ENCODE measurements at places on chromosomes 2 and 18. TPM values are rescaled to one million over a fixed set of nuclear protein-coding genes. Genes with fewer than 3 reads are reported as not detected.

DNA sequence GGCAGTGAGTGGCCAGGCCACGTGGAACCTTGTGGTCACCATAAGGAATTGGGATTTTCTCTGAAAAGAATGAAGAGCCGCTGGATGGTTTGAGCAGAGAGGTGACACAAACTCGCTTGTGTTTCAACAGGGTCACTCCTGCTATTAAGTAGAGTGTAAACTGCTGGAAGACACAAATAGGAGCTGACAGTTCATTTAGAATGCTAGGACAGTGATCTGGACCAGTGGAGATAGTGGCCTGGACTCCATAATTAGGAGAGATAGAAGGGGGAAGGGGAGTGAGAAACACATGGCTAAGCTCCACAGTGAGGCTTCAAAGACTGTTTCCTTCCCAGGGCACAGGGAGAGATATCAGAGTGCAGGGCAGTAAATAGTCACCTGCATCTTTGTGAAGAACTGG is 381.1 kb upstream of the ST6GAL2 start:
- no peak for DNase-seq
- no peak overlapping the region for H3K4me3 ChIP-seq
- no peaks in the 10 kb centered on the region for H3K36me3 ChIP-seq
- H3K27ac ChIP-seq: no peak overlapping the region
- no peaks in the 10 kb centered on the region for H3K27me3 ChIP-seq

DNA sequence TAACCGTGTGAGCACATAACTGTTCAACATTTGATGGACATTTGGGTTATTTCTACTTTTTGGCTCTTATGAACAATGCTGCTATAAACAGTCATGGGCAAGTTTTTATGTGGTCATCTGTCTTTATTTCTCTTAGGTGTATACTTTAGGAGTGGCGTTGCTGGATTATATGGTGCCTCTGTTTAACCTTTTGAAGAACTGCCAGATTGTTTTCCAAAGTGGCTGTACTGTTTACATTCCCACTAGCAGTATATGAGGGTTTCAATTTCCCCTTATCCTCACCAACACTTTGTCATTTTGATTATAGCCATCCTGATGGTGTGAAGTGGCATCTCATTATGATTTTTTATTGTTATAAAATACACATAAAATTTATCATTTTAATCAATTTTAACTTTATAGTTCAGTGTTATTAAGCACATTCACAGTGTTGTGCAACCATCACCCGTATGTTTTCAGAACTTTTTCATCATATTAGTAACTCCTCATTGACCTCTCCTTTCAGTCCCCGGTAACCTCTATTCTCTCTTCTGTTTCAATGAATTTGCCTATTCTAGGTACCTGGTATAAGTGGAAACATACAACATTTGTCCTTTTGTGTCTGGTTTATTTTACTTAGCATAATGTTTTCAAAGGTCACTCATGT is 55.4 kb downstream of the EML4 start:
- no peaks in the 10 kb centered on the region for H3K4me1 ChIP-seq
- no peak overlapping the region for H3K4me3 ChIP-seq
- no peaks in the 10 kb centered on the region for H3K36me3 ChIP-seq

GRCh38 chr18:78769502-78770105 is 210.0 kb upstream of the SALL3 start:
- no peak overlapping the region for H3K4me3 ChIP-seq
- no peaks in the 10 kb centered on the region for H3K27me3 ChIP-seq
- H3K27ac ChIP-seq: no peak overlapping the region
- H3K36me3 ChIP-seq: no peaks in the 10 kb centered on the region
- DNase-seq: no peak

GRCh38 chr2:138763971-138764370 is 16.2 kb downstream of the NXPH2 start:
- peaks cover 36% of the 10 kb centered on the region for H3K4me1 ChIP-seq
- H3K36me3 ChIP-seq: no peaks in the 10 kb centered on the region
- H3K27ac ChIP-seq: 0 out of 2 replicates have a peak overlapping the region, but pooled peaks have one; percentile 61
- no peaks in the 10 kb centered on the region for H3K27me3 ChIP-seq
- H3K4me3 ChIP-seq: no peak overlapping the region

- no peak overlapping the region for H3K4me3 ChIP-seq
- peak overlapping the region; percentile 67 for H3K27ac ChIP-seq
- DNase-seq: no peak
- peaks cover 8% of the 10 kb centered on the region for H3K4me1 ChIP-seq
- no peaks in the 10 kb centered on the region for H3K27me3 ChIP-seq
These were observed 33.8 kb downstream of the CCDC93 start for GRCh38 chr2:117979911-117980701.

DNA sequence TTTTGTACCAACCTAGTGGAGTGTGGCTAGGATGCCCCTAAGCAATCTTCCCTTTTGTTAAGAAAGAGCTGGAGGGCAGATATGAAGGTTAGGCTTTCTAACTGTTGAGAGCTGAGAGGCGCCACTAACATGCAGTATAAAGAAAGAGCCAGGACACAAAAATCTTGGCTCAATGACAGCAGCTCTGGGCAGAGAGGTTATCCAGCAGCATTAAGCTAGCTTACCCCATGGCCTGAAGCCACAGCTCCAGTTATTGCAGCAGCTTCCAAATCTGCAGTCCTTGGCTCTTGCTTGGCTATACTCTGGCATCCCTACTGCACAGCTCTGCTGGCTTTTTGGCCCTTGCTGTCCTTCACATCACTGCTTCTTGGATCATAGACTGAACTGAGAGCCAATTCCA is 213.4 kb downstream of the GPD2 start:
- H3K27me3 ChIP-seq: no peaks in the 10 kb centered on the region
- no peak for DNase-seq
- H3K36me3 ChIP-seq: no peaks in the 10 kb centered on the region
- no peaks in the 10 kb centered on the region for H3K4me1 ChIP-seq
- no peak overlapping the region for H3K4me3 ChIP-seq

DNA sequence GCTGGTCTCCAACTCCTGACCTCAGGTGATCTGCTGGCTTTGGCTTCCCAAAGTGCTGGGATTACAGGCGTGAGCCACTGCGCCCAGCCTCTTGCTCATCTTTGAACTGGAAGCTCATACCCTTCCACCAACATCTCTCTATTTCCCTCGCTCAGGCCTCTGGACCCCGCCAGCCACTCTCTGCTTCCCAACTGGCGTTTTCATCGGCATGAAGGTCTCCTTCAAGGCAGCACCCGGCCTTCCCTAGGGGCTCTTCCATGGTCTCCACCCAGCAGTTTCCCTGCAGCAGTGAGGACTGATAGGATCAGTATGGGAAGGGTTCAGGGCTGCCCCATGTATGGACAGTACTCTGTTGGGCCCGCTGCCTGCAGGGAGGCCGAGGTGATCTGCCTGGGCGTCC is 65.8 kb upstream of the HS6ST1 start:
- peaks cover 6% of the 10 kb centered on the region for H3K4me1 ChIP-seq
- H3K27ac ChIP-seq: no peak overlapping the region
- H3K36me3 ChIP-seq: no peaks in the 10 kb centered on the region
- no peak for DNase-seq
- H3K4me3 ChIP-seq: no peak overlapping the region

DNA sequence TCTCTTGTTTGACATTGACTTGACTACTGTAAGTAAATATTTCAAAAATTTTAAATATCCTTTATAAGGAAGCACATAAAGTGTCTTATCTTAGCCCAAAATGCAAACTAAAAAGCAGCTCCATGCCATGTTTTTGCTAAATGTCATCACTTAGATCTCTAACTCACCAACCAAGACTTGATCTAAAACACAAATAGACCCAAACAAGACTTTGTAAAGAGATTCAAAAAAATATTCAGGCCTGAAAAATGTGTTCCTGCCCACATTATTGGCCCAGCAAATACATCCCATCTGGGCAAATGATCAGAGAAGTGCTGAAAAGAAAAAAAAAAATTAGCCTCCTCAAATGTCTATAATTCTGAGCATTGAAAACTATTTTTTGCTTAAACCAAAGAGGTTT is 187.6 kb downstream of the MREG start:
- no peak overlapping the region for H3K27ac ChIP-seq
- no peaks in the 10 kb centered on the region for H3K36me3 ChIP-seq
- H3K27me3 ChIP-seq: no peaks in the 10 kb centered on the region
- no peak overlapping the region for H3K4me3 ChIP-seq
- DNase-seq: no peak

- no peak overlapping the region for H3K27ac ChIP-seq
- no peak overlapping the region for H3K4me3 ChIP-seq
- no peaks in the 10 kb centered on the region for H3K36me3 ChIP-seq
- no peaks in the 10 kb centered on the region for H3K27me3 ChIP-seq
- no peak for DNase-seq
- H3K4me1 ChIP-seq: no peaks in the 10 kb centered on the region
These were observed 5.4 kb upstream of the CNDP1 start for GRCh38 chr18:74528913-74529312.

GRCh38 chr2:167190053-167190452 is 301.8 kb downstream of the XIRP2 start:
- H3K27ac ChIP-seq: no peak overlapping the region
- H3K4me3 ChIP-seq: no peak overlapping the region
- H3K4me1 ChIP-seq: 0 out of 2 replicates have a peak, but pooled peaks cover 5% of the 10 kb centered on the region
- no peak for DNase-seq

- H3K27ac ChIP-seq: no peak overlapping the region
- no peak for DNase-seq
- no peaks in the 10 kb centered on the region for H3K27me3 ChIP-seq
- H3K4me3 ChIP-seq: no peak overlapping the region
- no peaks in the 10 kb centered on the region for H3K4me1 ChIP-seq
- H3K36me3 ChIP-seq: no peaks in the 10 kb centered on the region
These were observed 63.3 kb downstream of the COL3A1 start for GRCh38 chr2:189037518-189037917.

DNA sequence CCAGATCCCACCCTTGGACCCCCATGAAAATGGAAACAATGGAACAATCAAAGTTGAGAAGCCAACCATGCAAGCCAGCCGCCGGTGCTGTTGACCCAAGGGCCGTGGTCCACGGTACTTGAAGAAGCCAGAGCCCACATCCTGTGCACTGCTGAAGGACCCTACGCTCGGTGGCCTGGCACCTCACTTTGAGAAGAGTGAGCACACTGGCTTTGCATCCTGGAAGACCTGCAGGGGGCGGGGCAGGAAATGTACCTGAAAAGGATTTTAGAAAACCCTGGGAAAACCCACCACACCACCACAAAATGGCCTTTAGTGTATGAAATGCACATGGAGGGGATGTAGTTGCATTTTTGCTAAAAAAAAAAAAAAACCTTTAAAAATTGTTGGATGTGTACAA is 26.5 kb upstream of the TXNDC2 start:
- DNase-seq: peak; percentile 54
- no peaks in the 10 kb centered on the region for H3K36me3 ChIP-seq
- H3K4me1 ChIP-seq: no peaks in the 10 kb centered on the region
- H3K4me3 ChIP-seq: no peak overlapping the region

DNA sequence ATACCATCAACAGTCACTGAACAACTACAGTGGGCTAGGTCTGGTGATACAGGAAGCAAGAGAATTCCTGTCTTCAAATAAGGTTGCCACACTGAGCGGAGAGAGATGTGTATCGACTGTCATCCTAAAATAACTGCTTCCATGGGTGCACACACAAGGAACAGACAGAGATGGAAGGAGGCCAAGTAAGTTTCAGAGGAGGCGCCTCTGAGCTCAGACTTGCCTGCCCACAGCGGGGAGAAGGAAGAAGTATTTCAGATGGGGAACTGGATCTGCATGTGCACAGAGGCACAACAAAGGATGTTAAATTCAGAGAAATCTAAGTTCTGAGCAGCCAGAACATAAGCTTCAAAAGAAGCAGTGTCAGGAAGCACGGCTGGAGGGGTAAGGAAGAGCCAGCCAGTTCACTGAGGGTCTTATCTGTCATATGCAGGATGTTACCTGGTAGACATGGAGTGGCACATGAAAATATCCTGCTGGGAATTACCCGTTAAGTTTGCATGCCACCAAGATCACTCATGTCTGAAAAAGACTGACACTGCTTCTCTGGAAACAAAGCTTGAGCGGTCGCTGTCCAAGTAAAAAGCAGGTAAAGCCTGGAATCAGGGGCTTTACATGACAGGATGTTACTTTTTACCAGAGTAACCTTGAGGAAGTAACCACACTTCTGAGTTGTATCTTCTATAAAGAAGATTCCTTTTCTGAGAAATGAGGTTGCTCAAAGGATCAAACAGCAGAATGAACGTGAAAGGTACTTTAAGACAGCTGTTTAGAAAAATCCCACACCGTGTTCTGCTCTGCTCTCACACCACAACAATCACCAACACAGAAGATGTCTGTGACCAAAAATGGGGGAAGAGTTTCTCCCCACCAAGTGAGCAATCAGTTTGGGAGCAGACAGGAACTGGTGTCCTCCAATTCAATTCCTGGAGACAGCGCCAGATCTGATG is 260.2 kb downstream of the NBAS start:
- no peaks in the 10 kb centered on the region for H3K27me3 ChIP-seq
- DNase-seq: no peak
- peaks cover 2% of the 10 kb centered on the region for H3K36me3 ChIP-seq
- H3K4me3 ChIP-seq: no peak overlapping the region

GRCh38 chr2:229287823-229288222 is 16.7 kb upstream of the PID1 start:
- no peak for DNase-seq
- no peak overlapping the region for H3K4me3 ChIP-seq
- no peak overlapping the region for H3K27ac ChIP-seq
- H3K27me3 ChIP-seq: no peaks in the 10 kb centered on the region

Gene TRIM43
- 0.23 TPM for total RNA-seq

Gene DCAF17
- total RNA-seq: 37.3 TPM

Gene EPHA4
- 7.2 TPM for total RNA-seq

Gene KCNG3
- 33.8 TPM for total RNA-seq

Gene DLX1
- not detected for total RNA-seq

Gene CRYGD
- 3.4 TPM for total RNA-seq

Gene G6PC2
- total RNA-seq: not detected

Gene NT5DC4
- not detected for total RNA-seq

Gene UBE2F
- total RNA-seq: 106 TPM

Gene STK16
- 12.1 TPM for total RNA-seq

Gene EVA1A
- 8.5 TPM for total RNA-seq

Gene IL1R1
- total RNA-seq: 0.47 TPM

Gene DCDC2C
- total RNA-seq: not detected

Gene SCG2
- 0.31 TPM for total RNA-seq
